ENCODE measurements at places on chromosomes 3 and 15.

GRCh38 chr3:14532691-14533456 is 7.3 kb downstream of the GRIP2 start:
- DNase-seq = no peak

DNA sequence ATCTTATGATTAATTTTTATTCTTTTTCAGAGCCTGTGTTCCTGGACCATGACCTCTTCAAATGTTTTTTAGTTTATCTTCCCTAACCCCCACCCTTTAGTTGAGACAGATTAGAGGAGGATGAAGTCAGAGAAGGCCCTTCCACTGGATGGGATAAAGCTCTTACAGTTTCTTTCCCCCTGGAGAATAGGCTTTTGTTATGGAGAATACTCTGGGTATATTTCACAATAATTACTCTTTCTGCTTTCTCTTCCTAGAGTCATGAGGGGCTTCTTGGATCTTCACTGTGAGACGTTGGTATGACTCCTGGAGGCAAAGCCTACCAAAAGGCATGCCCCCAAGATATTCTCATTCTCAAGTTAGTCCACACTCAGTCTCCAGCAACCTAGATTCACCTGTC is 144.4 kb upstream of the THRB start:
- no peak for DNase-seq

DNA sequence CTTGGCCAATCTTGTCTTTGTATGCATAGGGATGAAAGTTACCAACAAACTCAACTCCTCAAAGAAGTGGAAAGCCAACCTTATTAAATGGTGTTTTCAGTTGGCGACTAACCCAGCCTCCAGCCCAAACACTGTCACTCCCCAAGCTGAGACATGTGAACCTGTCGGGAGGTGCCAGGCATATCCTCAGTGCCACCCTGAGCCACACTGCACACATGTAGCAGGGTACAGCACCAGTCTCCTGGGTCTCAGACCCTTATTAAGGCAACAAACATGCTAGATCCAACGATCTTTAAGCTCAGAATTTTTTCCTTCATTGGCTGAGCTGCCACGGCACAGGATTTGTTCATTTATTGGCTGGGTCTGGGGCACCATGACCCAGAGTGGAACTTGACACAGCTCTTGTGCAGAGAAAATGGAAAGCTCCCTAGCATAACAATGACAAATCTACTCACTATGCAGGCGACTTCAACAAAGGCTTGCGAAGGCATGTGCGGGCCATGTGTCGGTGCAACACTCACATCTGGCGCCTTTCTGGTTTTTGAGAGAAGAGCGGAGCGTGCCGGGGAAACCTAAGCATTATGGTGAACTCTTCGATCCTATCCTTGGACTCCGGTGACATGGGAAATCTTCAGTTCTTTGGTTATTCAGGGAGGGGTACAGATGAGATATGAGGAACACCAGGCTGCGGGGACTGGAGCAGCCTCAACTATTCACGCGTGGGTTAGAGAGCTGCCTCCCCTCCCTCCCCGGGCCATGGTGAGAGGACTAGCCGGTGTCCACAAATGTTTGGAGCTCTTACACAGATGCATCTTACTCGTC is 190.1 kb downstream of the FAM43A start:
- no peak for DNase-seq

GRCh38 chr15:34147371-34148140 is 45.7 kb downstream of the PGBD4 start:
- DNase-seq = no peak

GRCh38 chr3:171201825-171202224 is 175.3 kb upstream of the SLC2A2 start:
- DNase-seq = no peak

- DNase-seq = no peak
Observed at GRCh38 chr15:97884513-97885131, 75.9 kb upstream of the ARRDC4 start.

DNA sequence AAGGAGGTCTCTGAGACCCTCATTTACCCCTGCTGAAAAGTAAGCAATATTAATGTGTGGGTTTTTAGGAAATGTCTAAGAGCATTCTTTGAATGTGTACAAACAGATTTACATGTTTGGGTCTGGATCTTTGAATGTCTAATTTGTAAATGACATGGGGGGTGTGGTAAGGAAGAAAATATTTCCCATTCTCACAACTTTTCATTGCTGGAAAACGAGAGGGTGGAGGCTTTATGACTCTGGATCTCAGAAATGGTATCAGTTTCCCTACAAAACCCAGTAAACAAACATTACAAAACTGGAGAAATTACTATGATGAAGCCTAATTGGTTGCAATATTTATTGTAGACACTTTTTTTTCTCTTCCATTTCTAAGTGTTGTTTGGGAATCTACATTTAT is 98.1 kb upstream of the FOXB1 start:
- DNase-seq = no peak

DNA sequence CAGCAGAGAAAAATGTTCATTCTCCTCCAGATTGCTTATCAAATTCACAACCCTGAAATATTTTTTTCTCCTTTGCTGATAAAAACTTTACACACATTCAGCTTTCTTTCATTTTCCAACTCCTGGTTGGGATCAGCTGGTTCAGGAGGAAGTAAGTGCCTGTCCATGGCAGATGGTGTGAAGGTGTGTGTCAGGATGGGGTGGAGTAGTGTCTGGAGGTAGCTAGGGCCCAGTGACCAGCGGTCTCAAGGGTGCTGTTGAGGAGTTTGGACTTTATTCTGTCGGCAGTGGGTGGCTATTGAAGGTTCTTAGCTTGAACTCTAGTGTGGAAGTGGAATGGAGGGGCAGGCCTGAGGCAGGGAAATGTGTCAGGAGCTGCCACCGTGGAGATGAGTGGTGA is 46.9 kb upstream of the PTPN23 start:
- DNase-seq = no peak

- DNase-seq = no peak
Observed at GRCh38 chr3:19899264-19899663, 34.8 kb downstream of the EFHB start.

DNA sequence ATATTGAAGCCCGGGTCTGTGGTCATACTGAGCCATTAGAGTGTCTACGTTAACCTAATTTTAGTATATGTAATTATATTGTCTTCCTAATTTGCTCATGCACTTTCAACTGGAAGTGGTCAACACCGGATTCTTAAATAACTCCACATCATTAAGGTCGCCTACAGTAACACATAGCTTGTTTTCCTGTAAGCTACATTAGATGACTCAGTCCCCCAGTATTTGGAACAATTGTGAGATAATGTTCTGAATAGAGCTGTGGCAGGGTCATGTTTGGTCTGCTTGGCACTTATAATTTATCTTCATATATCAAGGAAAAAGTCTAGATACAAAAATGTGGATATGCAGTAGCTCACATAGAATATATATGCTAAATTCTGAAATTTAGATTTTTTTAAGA is 486.2 kb downstream of the IGSF11 start:
- DNase-seq = no peak

- no peak for DNase-seq
Observed at GRCh38 chr3:9951598-9951961, 628 bp downstream of the PRRT3 start.

DNA sequence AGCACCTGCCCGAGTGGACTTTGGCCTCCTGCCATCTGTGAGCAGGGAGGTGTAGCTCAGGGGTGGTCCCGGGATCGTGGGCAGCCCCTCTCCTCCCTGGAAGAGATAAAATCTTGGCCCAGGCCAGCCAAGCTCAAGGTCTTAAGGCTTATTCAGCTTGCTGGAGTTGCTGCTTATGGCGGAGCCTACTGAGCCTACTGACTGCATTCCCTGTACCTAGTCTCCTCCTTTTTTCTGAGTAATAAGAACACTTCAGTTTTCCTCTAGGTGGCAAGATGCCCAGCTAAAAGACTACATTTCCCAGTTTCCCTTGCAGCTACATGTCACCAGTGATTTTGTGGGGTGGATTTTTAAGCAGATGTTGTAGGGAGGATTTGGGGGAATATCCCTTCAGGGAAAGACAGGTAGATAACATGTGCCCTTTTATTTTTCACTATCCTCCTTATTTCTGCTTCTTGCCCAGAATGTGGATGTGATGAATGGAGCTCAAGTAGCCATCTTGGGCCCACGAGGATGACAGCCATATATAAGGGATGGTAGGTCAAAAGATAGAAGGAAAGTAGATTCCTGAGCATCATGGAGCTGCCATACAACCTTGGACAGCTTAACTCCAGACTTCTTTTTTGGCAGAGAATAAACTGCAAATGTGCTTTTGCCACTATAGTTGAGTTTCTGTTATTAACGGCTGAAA is 41.4 kb upstream of the INSYN1 start:
- no peak for DNase-seq

DNA sequence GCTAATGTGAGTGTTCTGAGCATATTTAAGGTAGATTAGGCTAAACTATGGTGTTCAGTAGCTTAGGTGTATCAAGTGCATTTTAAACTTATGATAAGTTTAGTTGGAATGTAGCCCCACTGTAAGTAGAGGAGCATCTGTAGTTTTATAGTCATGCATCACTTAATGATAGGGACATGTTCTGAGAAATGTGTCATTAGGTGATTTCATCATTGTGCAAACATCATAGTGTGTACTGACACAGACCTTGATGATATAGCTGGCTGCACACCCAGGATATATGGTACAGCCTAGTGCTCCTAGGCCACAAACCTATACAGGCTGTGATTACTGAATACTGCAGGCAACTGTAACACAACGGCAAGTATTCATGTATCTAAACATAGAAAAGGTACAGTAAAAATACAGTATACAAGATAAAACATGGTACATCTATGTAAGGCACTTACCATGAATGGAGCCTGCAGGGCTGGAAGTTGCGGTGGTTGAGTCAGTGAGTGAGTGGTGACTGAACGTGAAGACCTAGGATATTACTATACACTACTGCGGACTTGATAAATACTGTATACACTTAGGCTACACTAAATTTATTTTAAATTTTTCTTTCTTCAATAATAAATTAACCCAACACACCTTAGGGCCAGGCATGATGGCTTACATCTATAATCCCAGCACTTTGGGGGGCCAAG is 17.9 kb downstream of the DNAH1 start:
- DNase-seq = no peak

DNA sequence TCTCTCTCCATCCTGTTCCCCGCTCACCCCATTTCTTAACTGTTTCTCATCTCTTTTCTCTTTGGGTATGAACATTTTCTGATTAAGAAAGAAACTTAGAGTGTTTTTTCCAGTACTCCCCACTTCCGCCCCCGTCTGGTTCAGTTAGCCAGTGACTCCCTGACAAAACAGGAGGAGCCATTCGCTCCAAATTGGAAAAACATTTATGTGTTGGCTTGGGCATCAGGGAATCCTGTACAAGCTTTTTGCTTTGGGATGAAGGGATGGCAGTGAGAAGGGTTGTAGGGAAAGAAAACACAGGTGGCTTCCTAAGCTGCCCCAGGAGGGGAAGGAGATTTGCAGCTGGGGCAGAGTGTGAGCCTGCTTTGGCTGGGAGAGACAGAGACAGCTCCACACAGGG is 47.0 kb downstream of the BOC start:
- no peak for DNase-seq

DNA sequence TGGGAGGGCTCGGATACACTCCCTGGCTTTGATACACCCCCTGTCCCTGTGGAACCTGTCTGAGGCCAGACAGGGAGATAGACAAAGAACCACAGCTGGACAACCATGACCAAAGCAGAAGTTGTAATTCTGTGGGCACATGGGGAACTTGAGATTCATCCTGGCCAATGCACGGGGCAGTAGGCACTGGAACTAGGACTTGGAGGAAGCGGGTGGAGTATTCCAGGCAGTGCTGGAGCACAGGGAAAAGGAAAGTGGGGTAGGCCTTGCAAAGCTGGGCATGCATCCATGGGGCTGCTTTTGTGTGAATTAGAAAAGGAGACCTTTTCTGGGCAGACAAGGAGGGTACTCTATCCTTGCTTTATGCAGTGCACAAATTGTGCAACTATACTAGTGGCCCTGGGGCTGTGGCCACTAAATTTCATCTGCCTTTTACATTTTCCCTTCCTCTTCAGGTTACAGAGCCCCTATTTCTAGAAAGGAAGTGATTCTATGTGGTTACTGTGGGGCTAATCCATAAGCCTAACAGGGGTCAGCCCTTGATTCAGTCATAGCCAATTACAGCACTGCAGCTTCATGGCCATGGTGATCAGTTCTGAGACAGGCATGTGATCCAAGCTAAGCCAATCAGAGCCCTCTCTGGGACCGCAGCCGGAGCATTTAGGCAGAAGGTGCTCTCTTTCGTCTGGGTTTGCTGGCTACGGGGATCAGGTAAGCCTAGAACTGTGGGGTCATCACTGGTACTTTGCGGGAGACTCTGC is 21.0 kb downstream of the CRABP1 start:
- DNase-seq = no peak

GRCh38 chr3:124385996-124386395 is 344.3 kb upstream of the UMPS start:
- DNase-seq = no peak

- DNase-seq = no peak
Observed at GRCh38 chr3:110667216-110667615, 404.4 kb upstream of the NECTIN3 start.

GRCh38 chr3:119636249-119636648 is 24.1 kb downstream of the POPDC2 start:
- no peak for DNase-seq

DNA sequence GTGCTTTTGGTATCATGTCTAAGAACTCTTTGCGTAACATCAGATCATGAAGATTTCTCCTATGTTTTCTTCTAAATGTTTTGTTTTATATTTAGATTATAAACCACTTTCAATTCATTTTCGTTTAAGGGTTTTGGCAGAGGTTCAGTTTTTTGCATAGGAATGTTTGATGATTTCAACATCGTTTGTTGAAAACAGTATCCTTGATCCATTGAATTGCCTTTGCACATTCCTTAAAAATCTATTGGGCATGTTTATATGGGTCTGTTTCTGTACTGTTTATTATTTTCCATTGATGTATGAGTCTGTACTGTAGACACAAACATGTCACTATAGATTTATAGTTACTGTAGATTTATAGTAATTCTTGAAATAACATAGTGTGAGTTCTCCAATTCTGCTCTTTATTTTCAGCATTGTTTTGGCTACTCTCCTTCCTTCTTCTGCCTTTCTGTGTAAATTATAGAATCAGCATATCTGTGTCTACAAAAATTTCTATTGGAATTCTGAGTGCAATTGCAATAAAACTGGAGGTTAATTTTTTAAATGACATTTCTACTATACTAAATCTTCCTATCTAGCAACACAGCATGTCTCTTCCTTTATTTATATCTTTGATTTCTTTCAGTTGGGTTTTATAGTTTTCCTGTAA is 374.0 kb downstream of the SV2B start:
- no peak for DNase-seq

DNA sequence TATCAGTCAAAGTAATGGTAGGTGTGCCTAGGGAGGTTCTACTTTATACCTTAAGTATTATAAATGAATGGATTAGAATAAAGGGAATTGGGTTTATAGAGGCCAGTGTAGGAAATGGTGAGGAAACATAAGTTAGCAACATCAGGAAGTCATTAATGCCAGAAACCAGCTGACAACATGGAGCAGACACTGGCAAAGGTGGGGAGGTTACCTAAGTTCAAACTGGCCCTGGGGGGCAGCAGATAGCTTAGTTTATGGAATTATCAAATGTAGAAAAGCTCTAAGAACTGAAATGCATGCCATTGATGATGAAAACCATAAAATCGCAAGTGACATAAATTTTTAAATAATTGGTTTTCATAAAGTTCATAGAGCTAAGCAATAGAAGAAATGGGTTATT is 498.6 kb downstream of the NAALADL2 start:
- no peak for DNase-seq

All from stimulated activated CD8-positive, alpha-beta memory T cell treated with anti-CD3 and anti-CD28 coated beads, Interleukin-4, amount 100 ng/mL, for 1 hour (primary cell).